ENCODE measurements at places on chromosomes 12 and 14.

GRCh38 chr12:132597333-132598316 is 12.8 kb downstream of the LRCOL1 start:
- DNase-seq, result no peak

- peak; percentile 39 for DNase-seq
Observed at GRCh38 chr12:101697197-101697929, at the start of gene CHPT1. CHPT1 (plus strand) TSS chr12:101697640; CDS start chr12:101697862, 222 bp downstream.

DNA sequence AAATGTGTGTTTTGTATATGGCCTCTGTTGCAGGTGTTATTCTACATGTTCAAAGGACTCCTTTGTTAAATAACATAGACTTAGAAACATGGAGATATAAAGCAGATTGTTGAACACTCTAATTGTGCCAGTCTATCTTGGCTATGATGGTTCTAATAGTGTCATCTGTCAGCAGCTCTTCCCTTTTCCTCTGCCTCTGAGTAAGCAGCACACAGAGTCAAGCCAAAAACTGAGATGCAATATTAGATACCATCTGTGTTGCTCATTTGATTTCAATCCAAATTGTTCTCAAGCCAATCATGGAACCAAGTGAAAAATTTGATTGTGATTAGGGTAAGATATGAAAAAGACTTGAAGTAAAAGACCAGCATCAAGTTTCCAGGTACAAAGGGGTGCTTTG is 871.1 kb upstream of the MGAT4C start:
- DNase-seq, result no peak

DNA sequence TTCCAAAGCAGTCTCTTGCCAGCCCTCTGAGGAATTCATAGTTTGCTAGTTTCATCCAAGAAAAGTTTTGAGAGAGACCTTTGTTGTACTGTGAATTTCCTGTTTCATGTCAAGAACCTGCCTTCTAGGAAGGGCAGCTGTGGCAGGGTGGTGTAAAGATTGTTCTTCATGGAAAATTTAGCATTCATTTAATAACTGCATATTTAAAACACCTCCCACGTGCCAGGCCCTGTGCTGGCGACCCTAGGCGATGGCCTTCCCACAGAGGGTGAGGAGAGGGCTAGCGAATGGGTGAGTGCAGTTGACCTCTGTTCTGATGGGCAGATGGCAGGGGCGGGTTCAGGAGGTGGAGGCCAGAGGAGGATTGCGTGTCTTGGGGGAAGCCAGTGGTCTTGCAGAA is 43.2 kb downstream of the MLXIP start:
- no peak for DNase-seq

DNA sequence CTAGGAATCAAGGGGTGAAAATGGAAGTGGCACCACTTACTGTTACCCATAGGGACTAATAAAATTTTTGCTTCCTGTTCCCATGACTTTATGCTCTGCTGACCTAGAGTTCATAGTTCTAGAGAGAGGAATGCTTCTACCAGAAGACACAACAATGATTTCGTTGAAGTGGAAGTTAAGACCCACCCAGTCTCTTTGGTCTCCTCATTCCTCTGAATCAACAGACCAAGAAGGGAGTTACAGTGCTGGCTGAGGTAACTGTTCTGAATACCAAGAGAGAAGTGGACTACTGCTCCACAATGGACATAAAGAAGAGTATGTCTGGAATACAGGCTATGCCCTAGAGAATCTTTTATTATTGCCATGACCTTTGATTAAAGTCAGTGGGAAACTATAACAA is 23.5 kb upstream of the DYRK2 start:
- DNase-seq, result no peak

DNA sequence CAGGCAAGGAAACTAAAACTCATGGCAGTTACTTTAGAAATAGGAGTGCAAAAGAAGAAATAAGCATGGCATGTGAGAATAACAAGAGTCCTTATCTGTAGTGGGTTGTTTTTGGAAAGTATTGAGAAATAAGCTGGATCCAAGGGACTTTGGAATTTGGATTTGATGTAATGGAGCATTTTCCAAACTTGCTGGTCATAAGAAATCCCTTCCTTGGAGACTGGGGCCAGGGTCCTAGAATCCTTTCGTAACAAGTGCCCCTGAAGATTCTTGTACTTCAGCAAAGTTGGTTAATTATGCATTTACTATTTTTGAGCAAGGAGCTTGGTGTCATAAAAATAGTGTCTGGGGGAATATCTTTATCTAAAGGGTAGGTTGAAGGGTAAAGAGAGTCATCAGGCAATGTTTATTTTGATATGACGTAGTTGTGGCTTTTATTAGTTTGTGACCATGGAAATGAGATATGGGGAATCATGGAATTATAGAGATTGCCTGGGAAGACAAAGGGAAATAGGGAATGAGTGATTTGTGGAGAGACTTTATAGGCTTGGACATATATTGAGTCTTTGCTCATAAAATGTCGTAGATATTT is 53.9 kb downstream of the WNK1 start:
- DNase-seq, result no peak

DNA sequence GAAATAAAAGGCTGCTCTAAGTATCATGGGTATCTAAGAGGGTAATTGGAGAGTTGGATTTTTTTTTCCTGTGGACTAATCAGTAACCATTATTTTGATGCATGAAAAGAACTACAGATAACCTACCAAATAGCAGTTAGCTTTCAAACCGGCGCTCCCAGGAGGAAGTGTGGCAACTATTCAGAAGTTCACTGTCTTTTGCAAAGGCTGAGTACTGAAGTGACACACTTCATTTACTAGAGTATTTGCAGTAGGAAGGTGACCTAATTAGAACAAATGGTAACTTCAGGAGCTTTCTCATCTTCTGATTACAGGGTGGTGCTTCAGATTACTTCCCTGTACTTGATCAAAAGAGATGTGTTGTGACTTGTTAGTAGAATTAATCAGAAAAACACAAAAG is 87.7 kb downstream of the PELI2 start:
- DNase-seq, result no peak

- no peak for DNase-seq
Observed at GRCh38 chr12:33486058-33486457, 46.4 kb upstream of the SYT10 start.

Data from activated CD4-positive, alpha-beta T cell treated with anti-CD3 and anti-CD28 coated beads for 24 hours (primary cell).